ENCODE measurements at places on chromosomes 12 and 14. TPM values are rescaled to one million over a fixed set of nuclear protein-coding genes. Genes with fewer than 3 reads are reported as not detected.
A peak's percentile ranks its signal among the peaks of the same experiment; 100 is the strongest.

GRCh38 chr14:91879196-91879595, 11.9 kb upstream of the TC2N start:
- DNase-seq = no peak

The KRT71 gene
- total RNA-seq = not detected

GRCh38 chr12:109098651-109099050, 1.3 kb downstream of the UNG start:
- DNase-seq = no peak

- DNase-seq = no peak
Measured at GRCh38 chr14:61558271-61558670, 137.0 kb upstream of the HIF1A start.

GRCh38 chr12:18415227-18415626, 153.9 kb downstream of the PIK3C2G start:
- DNase-seq = no peak

DNA sequence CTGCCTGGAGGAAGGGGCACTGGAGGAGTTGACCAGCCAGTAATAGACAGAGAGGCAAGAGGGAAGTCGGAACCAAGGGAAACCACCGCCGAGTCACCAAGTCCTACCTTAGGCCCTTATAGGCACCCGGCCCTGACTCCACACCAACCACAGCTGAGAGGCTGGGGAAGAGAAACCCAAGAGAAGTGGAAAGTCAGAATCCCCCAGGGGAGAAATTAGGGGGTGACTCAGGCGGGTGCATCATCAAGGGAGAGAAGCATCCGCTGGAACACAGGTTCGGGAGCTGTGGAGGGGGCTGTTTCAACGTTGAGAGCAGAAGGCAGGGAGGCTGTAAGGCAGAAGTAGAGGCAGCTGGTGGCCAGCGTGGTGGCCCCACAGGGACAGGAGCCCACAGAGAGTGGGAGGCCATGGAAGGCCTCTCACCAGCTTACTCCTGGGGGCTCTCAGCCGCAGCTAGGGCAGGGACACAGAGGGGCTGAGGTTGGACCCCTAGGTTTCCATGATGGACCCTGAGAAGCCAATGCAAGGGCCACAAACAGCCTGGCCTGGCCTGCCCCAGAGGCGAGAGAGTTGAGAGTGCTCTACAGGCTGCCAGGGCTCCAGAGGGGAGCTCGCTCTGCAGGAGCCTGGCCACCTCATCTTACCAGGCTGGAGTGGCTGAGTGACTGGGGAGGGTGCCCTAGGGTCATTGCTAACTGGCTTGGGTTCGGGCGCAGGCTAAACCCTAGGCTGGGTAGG, 1.4 kb upstream of the TRMT61A start:
- DNase-seq = peak; percentile 59

GRCh38 chr12:83276904-83277303, 590.2 kb downstream of the TMTC2 start:
- no peak for DNase-seq

The PIWIL1 gene
- total RNA-seq = not detected

The REM2 gene
- not detected for total RNA-seq

The RNASE4 gene
- total RNA-seq = 19.4 TPM

- DNase-seq = no peak
Measured at GRCh38 chr12:123396954-123397353, 13.0 kb downstream of the KMT5A start.

- DNase-seq = no peak
Measured at GRCh38 chr14:26026384-26026783, 571.4 kb downstream of the NOVA1 start.

GRCh38 chr12:84463741-84464495, 448.7 kb downstream of the SLC6A15 start:
- no peak for DNase-seq

- no peak for DNase-seq
Measured at GRCh38 chr12:50569876-50570275, 65.1 kb downstream of the DIP2B start.

The IFNG-AS1 gene
- not detected for total RNA-seq

Data from right cardiac atrium (tissue), 5 donors.